Heart left ventricle (tissue), 16 donors: ENCODE measurements at places on chromosomes 4 and X. TPM values are rescaled to one million over a fixed set of nuclear protein-coding genes. Genes with fewer than 3 reads are reported as not detected.

GRCh38 chr4:78484574-78484973, 67.0 kb upstream of the ANXA3 start:
- no peaks in the 10 kb centered on the region for H3K4me1 ChIP-seq
- H3K4me3 ChIP-seq: no peak overlapping the region
- DNase-seq: no peak
- H3K27me3 ChIP-seq: no peaks in the 10 kb centered on the region
- H3K36me3 ChIP-seq: no peaks in the 10 kb centered on the region

GRCh38 chrX:23993012-23993633, 33.9 kb downstream of the KLHL15 start:
- DNase-seq: no peak
- H3K36me3 ChIP-seq: peaks cover 6% of the 10 kb centered on the region
- H3K27me3 ChIP-seq: peaks cover 32% of the 10 kb centered on the region
- H3K4me1 ChIP-seq: no peaks in the 10 kb centered on the region
- no peak overlapping the region for H3K27ac ChIP-seq
- no peak overlapping the region for H3K4me3 ChIP-seq

- no peak overlapping the region for H3K4me3 ChIP-seq
- no peak for DNase-seq
- no peaks in the 10 kb centered on the region for H3K36me3 ChIP-seq
Observed at GRCh38 chrX:120719622-120720021, 89.8 kb upstream of the C1GALT1C1 start.

- H3K27me3 ChIP-seq: no peaks in the 10 kb centered on the region
- DNase-seq: no peak
- H3K36me3 ChIP-seq: no peaks in the 10 kb centered on the region
- no peak overlapping the region for H3K27ac ChIP-seq
- no peaks in the 10 kb centered on the region for H3K4me1 ChIP-seq
- no peak overlapping the region for H3K4me3 ChIP-seq
Observed at GRCh38 chr4:10917566-10917965, 233.0 kb upstream of the CLNK start.

- no peaks in the 10 kb centered on the region for H3K36me3 ChIP-seq
- no peak overlapping the region for H3K27ac ChIP-seq
- no peak overlapping the region for H3K4me3 ChIP-seq
- H3K4me1 ChIP-seq: peaks cover 3% of the 10 kb centered on the region
Observed at GRCh38 chr4:71211748-71212147, 127.1 kb upstream of the SLC4A4 start.

DNA sequence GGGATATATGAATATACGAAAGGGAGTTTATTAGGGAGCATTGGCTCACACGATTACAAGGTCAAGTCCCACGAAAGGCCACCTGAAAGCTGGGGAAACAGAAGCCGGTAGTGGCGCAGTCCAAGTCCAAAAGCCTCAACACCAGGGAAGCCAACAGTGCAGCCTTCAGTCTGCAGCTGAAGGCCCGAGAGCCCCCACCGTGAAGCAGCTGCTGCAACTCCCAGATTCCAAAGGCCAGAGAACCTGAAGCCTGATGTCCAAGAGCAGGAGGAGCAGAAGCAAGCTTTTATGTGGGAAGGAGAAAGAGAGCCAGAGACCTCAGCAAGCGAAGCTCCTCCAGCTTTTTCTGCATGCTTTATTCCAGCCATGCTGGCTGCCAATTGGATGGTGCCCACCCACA, 275.8 kb downstream of the PTTG2 start:
- DNase-seq: no peak
- H3K36me3 ChIP-seq: no peaks in the 10 kb centered on the region
- no peak overlapping the region for H3K4me3 ChIP-seq
- H3K27ac ChIP-seq: no peak overlapping the region

- H3K4me1 ChIP-seq: no peaks in the 10 kb centered on the region
- H3K36me3 ChIP-seq: no peaks in the 10 kb centered on the region
- no peak overlapping the region for H3K27ac ChIP-seq
- H3K4me3 ChIP-seq: no peak overlapping the region
- no peak for DNase-seq
Observed at GRCh38 chr4:157225096-157225495, 4.6 kb downstream of the GRIA2 start.

- no peak overlapping the region for H3K4me3 ChIP-seq
- peaks cover 95% of the 10 kb centered on the region for H3K4me1 ChIP-seq
- no peak for DNase-seq
Observed at GRCh38 chr4:87033902-87034301, 99.1 kb downstream of the AFF1 start.

GRCh38 chr4:1500966-1501753, 94.9 kb upstream of the NKX1-1 start:
- H3K4me3 ChIP-seq: no peak overlapping the region
- H3K27me3 ChIP-seq: peaks cover 9% of the 10 kb centered on the region
- H3K4me1 ChIP-seq: peaks cover 5% of the 10 kb centered on the region
- H3K36me3 ChIP-seq: no peaks in the 10 kb centered on the region
- H3K27ac ChIP-seq: no peak overlapping the region
- no peak for DNase-seq

- H3K4me3 ChIP-seq: no peak overlapping the region
- H3K4me1 ChIP-seq: no peaks in the 10 kb centered on the region
- no peaks in the 10 kb centered on the region for H3K27me3 ChIP-seq
- peaks cover 6% of the 10 kb centered on the region for H3K36me3 ChIP-seq
Observed at GRCh38 chrX:30864383-30864785, 24.7 kb downstream of the TAB3 start.

The MAGEE1 gene
- 3.4 TPM for total RNA-seq

The HSD17B10 gene
- total RNA-seq: 111 TPM

The QRFPR gene
- 5.2 TPM for total RNA-seq
